ENCODE measurements at places on chromosomes 7 and 10.

- no peak for DNase-seq
These were observed 33.9 kb downstream of the ENTPD1 start for GRCh38 chr10:95789902-95790301.

DNA sequence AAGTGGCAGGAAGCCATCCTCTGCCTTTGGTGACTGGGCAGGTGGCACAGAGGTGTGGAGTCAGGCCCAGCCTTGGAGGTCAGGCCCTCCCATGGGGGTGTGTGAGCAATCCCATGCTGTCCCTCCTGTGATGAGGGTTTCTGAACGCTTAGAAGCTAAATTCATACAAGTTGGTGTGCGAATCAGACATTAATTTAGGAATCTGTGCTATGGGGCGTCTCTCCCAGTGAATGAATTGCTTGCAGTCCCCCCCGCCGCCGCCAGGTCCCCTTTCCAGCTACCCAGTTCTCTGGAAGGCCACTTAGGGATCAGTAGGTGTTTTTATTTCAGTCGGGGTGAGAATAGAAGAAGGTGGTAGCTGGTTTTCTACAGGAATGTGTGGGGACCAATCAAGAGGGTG, 37.5 kb downstream of the LRRC18 start:
- no peak for DNase-seq

GRCh38 chr7:27459731-27460053, 203.0 kb downstream of the HIBADH start:
- no peak for DNase-seq

DNA sequence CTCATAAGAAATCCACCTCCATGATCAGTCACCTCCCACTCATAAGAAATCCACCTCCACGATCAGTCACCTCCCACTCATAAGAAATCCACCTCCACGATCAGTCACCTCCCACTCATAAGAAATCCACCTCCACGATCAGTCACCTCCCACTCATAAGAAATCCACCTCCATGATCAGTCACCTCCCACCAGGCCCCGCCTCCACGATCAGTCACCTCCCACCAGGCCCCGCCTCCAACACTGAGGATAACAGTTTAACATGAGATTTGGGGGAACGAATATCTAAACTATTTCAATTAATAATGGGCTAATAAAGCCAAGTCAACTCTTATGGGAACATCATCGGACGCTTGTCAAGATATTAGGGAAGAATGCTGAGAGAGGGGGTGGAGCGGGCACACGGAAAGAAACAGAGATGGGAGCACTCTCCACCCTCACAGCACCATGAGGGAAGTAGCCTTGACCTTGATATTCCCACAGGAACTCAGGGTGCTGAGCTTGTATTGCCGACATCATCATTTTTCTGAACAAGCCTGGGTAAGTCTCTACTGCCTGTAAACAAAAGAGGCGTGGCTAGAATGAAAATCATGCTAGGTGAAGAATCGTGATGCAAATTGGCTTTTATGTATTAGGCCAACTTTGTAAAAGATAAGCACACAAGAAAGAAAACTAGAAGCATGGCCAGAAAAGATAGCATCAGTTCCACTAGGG, 303.5 kb upstream of the KLF6 start:
- no peak for DNase-seq

GRCh38 chr10:100993986-100994708, 5.5 kb upstream of the LZTS2 start:
- DNase-seq: no peak

GRCh38 chr7:152909280-152909679, 149.7 kb downstream of the ACTR3B start:
- no peak for DNase-seq

- DNase-seq: no peak
These were observed 33.6 kb downstream of the PALD1 start for GRCh38 chr10:70512149-70512639.

GRCh38 chr7:5553298-5553877, 129.8 kb upstream of the TNRC18 start:
- DNase-seq: no peak

Measured in bone marrow (tissue), 2 donors.